ENCODE measurements at places on chromosomes 2 and 18.

- no peak for DNase-seq
Observed at GRCh38 chr2:215397632-215398341, 38.1 kb downstream of the FN1 start.

GRCh38 chr2:186903216-186903615 is 54.2 kb upstream of the ZSWIM2 start:
- DNase-seq: no peak

- DNase-seq: no peak
Observed at GRCh38 chr18:51190000-51190399, 7.5 kb downstream of the MEX3C start.

DNA sequence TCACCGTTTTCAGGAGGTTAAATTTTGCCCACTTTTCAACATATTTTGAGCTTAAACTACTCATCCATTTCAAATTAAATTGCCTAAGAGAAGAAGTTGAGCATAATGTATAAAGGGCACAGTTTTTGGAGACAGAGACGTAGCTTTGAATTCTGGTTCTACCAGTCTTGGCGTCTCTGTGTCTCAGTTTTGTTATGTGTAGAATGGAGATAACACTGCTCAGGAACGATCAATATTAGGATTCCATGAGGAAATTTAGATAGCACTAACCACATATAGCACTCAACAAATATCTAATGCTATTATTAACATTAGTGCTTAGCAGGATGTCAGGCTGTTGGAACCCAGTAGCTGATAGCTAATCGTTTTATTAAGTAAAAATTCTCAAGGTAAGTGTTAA is 40.4 kb upstream of the GATA6 start:
- DNase-seq: no peak

DNA sequence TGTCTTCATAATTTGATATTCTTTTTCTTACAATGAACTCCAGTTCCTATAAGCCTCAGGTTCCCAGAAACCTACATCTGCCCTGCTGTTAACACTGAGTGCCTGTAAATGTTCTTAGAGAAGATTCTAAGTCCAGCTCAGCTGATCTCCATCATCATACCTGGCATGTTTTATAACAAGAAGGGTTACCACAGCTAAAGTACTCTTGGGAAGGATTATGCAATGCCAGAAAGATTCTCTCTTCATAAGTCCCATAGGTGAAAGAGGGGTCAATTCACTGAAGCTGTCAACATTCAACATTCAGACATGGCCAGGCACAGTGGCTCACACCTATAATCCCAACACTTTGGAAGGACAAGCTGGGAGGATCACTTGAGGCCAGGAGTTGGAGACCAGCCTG is 31.3 kb upstream of the PTPN4 start:
- DNase-seq: no peak

DNA sequence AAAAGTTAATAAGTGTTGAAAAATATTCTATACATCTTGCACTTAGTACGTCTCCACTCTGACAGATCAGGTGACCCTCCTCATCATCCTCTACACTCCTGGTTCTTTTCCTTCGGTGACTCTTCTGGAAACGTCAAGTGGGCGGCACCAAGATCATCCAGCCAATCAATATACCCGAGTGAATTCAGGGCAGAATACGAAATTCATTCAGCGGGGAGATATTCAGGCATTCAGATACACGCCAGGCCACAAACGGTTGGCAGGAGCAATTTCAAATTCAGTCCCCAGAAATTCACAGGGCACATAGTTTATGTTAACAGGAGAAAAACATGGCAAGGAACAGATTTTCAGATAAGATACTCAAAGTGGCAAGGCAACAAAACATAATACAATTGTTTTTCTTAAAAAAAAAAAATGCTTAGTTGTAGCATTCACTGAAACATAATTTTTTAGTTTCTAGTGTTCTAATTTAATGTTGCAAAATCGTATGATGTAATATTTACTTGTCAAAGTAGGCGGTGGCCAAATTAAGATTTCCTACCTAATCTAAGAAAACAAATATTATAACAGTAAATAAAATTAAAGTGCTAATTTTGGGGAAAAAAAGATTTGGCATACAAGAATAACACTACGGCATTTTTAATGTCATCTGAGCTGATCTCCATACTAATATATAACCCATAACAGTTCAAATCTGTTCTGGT is 4.2 kb downstream of the CLK1 start:
- no peak for DNase-seq

- no peak for DNase-seq
Observed at GRCh38 chr2:101328474-101329007, 20.0 kb upstream of the RNF149 start.

- DNase-seq: no peak
Observed at GRCh38 chr2:240429872-240430491, 5.5 kb upstream of the GPC1 start.

DNA sequence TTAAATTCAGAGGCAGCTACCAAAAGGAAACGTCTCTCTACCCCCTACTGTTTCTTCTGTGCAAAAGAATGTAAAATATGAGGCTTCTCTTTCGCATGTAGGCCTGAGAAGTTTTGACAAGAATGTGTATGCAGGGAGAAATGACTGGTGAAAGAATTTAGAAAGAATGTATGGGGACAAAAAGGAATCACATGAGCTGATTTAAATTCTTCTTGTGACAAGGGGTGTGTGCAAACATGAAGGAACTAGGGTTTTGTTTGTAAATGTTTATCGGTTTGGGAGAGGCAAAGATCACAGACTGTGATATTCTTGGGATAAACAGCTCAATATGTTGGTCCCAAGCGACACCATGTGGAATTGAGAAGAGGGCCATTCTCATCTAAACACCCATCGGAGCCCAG is 345.2 kb upstream of the VRK2 start:
- no peak for DNase-seq

GRCh38 chr18:40877096-40877495 is 1077.9 kb upstream of the PIK3C3 start:
- peak; percentile 57 for DNase-seq

DNA sequence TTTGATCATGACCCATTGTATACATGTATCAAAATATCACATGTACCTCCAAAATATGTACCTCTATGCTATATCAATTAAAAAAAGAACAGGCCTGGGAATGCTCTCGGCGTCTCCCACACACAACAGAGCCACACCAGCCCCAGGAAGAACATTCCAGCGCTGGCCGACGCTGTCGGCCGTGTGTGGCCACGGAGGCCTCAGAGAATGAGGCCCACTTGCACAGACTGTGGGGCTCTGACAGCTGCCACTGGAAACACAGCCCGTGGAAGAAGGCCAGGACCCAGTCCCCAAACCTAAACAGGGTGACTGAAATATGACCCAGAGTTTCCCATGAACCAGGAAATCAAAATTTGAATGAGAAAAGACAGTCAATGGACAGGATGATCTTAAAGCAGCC is 69.7 kb downstream of the EIPR1 start:
- no peak for DNase-seq

GRCh38 chr2:174776675-174777074 is 12.4 kb upstream of the CHRNA1 start:
- no peak for DNase-seq

DNA sequence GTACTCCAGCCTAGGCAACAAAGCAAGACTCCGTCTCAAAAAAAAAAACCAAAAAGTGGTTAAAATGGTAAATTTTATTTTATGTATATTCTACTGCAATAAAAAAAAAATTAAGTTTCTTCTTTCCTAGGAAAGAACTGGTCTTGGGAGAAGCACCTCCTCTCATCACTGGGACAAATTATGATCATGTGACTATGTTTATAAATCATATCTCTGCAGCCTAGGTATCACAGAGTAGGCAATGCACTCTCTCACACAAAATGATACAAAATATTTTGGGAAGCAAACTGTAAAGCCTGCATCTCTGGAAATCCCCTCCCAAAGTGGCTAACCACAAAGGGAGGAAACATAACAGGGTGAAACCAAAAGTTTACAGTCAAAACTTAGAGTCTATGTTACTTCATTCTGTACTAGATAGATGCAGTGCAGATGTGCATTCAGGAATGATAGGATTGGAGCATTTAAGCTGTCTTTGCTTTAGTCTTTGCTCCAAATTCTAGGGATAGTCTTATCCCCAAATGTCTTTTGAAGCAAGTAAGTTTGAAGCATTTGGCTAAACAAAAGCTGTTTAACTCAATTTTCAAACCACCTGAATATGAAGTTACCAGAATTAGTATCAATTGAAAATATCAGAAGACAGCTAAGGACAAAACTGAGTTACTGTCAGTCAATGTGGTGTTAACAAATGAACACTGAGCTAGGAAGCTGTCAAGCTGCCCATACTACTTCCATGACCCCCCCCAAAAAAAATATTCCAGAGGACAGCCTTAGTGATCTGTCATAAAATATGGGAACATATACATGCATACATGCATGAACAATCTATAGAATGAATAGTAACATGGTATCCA is 21.1 kb upstream of the MALT1 start:
- DNase-seq: no peak

DNA sequence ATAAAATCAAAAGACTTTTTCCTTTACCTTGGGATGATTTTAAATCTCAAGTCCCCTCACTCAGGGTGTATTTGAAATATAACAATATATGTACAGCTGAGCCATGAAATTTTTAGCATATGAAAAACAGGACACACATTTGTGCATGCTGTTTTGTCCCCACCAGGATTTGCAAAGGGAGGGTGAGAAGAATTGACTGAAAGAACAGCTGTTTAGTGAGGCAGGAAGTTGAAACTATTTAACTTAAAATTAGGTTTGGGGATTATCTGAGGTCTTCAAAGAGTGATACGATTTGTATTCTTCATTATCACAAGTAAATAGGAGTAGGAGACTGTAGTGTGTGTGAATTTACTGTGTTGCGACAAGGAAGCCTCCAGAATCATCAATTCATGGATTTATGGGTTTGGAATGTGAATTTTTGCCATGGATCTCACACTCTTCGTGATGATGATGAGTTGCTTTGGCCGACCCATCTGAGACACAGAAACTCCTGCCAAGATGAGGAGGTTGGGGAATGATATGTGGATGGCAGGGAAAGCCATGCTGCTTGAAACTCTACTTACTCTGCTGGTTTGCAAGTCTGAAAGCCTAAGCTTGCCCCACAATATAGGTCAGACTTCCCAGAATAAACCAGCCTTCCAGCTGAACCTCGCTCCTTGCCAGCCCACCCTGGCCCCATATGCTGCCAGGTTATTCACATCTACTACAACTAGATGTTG is 31.0 kb upstream of the SPATS2L start:
- DNase-seq: no peak

- DNase-seq: no peak
Observed at GRCh38 chr2:101106453-101107181, 44.6 kb downstream of the TBC1D8 start.

GRCh38 chr2:216222650-216223352 is 113.7 kb downstream of the XRCC5 start:
- peak; percentile 39 for DNase-seq

DNA sequence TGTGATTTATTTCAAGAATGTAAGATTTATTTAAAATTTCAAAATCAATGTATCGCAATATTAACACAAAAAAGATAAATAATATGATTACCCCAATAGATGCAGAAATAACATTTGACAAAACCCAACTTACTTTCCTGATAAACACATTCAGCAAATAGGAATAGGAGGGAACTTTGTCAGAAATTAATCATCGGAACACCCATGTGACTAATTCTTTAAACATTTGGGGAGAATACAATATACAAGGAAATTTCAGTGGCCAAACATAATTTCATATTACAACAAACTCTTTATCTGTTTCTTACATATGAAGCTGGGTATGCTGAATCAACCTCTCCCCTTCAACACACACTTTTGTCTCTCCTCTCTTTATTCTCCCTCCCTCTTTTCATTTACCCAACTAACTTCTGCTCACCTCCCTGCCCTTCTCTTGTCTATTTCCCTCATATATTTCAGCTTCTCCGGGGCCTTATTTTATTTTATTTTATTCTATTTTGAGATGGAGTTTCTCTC is 309.6 kb upstream of the CNTNAP5 start:
- no peak for DNase-seq

GRCh38 chr2:80377071-80377470 is 72.5 kb upstream of the LRRTM1 start:
- no peak for DNase-seq

DNA sequence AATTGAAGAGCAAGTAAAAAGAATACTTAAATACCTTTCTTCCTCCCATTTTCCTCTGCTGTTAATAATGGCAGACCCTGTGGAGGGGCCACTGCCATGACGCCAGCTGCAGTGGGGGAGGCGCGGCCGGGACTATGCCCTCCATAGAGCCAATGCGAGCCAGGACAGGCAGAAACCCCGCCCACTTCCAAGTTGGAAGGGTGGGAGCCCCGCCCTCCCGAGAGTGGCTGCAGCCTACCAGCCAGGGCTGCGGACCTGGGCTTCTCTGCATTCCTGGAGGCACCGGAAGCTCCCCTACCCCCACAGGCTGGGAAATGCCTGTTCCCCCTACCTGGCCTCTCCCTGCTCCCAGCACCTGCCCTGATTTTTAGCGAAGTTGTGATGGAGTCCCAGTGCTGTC is 439.4 kb upstream of the CDH19 start:
- no peak for DNase-seq

- no peak for DNase-seq
Observed at GRCh38 chr2:27381577-27382181, 1.1 kb upstream of the ZNF513 start.

DNA sequence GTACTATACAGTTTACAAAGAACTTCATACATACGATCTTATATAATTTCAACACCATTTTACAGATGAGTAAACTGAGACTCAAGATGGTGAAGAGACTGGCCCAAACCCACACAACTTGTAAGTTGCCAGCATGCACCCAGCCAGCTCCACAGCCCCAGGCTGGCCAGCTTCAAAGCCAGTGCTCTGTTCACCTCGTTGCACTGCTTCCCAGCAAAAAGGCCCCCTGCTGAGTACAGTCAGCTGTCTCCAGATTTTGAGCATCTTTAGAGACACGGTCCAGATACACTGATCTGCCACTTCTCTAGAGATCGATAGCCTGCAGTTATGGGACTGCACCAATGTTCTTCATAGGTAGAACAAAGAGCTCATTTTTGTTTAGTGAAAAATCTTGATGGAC is 257.2 kb upstream of the CHAC2 start:
- DNase-seq: no peak

DNA sequence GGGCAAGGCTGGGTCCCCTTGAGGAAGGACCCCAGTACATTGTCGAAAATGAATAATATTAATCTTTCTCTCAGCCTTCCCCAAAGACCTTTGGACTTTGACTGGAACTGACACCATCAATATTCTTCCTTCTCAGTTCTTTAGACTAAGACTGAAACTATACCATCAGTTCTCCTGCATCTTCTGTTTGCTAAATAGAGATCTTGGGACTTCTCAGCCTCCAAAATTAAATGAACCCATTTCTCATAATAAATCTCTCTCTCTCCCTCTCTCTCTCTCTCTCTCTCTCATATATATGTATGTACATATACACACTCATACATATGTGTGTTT is 39.7 kb upstream of the VRK2 start:
- no peak for DNase-seq

DNA sequence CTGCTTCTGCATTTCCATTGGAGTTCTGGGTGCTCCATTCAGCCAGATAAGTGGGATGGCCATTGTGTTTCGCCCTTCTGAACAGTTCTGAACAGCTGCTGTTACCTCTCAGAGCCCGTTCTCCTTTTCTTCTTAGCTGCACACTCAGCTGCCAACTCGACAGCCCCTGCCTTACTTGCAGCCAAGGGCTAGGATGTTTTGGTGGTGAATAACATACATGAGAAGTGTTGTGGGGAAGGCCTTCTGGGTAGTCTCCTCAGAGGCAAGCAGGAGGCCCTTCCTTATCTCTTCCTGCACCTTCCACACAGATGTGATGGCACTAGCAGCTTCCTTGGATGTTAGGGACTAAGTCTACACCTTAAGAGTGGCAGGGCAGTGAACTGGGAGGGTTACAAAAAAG is 138.4 kb upstream of the NOSTRIN start:
- DNase-seq: no peak
